Caco-2 (cell line): ENCODE measurements at places on chromosomes 2 and 18.

DNA sequence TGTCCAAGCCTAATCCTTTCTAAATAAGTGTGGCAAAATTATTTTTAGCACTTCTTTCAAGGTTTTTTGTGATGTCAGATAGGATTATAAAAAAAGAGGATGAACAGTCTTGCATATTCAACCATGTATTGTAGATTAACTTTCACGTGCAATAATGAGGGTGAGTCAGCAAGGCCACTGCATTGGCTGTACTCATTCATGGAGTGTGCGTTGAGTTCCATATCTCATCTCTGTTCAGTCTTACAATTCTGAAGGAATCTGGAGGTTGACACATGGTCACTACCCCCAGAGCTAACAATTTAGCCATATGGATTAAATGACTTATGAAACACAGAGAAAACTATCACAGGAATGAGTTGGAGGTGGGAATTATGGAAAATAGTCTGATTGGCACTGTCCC lies 810.5 kb downstream of the SLC4A3 start:
- DNase-seq = no peak

DNA sequence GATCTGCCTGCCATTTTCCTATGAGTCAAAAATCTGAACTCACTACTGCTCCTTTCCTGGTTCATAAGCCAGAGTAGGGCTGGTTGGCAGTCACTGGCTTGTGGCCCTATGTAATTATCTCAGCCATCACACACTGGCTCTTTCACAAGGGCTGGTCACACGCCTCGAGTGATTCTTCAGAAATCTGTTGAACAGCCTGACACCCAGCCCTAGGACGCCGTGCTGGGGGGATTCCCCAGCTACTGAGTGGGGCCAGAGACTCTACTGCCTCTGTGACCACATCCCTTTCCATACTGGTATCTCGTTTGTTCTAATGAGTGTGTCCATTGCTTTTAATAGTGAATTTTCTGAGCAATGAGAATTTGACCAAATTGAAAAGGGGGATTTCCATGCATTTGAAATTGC lies 45.8 kb upstream of the RBM44 start:
- DNase-seq = no peak

GRCh38 chr2:194867328-194867727 lies 789.7 kb upstream of the SLC39A10 start:
- DNase-seq = no peak

GRCh38 chr2:43609290-43609918 lies 13.6 kb upstream of the THADA start:
- peak; percentile 74 for DNase-seq

DNA sequence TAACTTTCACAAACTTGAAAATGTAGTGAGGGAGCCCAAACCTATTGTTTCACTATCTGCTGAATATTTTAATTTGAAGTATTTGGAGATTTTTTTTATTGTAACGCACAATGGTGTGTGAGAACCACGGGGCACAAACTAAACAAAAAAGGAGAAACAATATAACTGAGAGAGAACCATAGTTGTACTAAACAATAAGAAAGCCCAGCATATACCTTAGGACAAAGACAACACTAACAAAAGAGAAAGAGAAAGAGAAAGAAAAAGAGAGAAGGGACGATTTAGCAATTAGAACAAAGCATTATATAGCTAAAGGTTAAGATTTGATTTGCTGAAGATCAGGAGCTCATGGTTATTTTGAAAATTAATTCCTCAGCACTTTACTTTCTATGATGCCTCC lies 906.0 kb upstream of the NXPH2 start:
- no peak for DNase-seq

GRCh38 chr2:242075168-242075567 lies 205.6 kb downstream of the RTP5 start:
- DNase-seq = no peak

GRCh38 chr2:70855667-70856066 lies 20.1 kb upstream of the CD207 start:
- no peak for DNase-seq

- DNase-seq = no peak
These were observed 31.1 kb upstream of the ACTR3 start for GRCh38 chr2:113858764-113859163.

- no peak for DNase-seq
These were observed 22.0 kb downstream of the SAG start for GRCh38 chr2:233329489-233330135.

- DNase-seq = no peak
These were observed 40.4 kb downstream of the PTPN2 start for GRCh38 chr18:12843420-12844350.

GRCh38 chr2:98923244-98923940 lies 12.6 kb downstream of the CRACDL start:
- DNase-seq = no peak

DNA sequence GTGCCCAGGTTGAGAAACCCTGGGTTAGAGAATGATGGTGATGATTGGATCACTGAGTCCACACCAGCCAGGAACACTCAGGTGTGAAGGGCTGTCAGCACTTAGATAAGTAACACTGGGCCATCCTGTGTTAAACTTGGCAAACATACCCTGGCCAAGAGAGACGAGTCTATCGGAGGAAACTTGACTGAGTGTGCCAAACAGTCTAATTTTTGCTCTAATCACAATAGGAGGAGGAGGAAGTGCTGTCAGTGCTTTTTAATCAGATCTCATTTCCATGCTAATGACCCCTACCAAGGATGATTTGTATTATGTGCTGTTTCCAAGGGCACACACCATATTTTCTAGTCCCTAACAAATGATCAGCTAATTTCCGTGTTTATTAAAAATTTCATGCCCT lies 63.8 kb upstream of the SEC11C start:
- no peak for DNase-seq

DNA sequence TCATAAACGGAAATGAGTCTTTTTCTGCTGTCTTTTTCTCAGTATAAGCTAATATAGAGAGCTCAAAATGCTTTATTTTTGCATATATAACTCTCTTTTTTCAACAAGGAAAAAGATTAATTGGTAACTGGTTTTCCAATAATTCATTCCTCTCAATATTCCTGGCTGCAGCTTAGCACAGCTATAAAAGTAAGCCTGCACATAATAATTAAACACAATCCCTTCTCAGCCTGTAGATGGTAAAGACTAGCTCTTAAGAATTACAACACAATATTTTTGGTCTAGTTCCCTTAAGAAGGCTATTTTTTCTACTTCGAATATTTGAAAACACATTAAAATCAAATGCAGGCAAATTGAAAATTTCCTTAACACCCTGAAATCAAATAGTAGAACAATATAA lies 258.0 kb downstream of the DOK6 start:
- DNase-seq = no peak

- DNase-seq = no peak
These were observed 289.8 kb downstream of the ALPK2 start for GRCh38 chr18:58338961-58339592.

DNA sequence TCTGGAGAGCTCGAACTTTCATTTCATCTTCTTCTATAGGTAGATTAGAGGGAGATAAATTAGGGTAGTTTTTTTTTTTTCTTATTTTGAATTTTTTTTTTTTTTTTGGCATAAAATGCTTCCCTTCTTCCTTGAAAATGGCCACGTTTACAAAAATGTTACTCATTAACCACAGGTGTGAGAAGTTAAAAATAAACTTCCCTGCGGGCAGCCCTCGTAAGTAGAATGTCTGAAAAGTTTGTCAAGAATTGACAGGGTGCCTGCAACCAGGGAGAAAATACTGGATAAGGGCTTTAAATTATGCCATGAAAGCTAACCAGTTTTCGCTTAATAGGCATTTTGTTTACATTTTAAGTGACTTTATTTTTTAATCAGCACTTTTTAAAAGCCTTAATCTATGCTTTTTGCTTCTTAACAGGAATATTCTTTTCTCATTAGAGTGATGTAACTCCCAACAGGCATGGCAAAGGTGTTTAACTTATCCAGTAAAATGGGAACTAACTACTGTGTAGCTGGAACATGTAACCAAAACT lies 4.2 kb upstream of the FN1 start:
- DNase-seq = no peak

DNA sequence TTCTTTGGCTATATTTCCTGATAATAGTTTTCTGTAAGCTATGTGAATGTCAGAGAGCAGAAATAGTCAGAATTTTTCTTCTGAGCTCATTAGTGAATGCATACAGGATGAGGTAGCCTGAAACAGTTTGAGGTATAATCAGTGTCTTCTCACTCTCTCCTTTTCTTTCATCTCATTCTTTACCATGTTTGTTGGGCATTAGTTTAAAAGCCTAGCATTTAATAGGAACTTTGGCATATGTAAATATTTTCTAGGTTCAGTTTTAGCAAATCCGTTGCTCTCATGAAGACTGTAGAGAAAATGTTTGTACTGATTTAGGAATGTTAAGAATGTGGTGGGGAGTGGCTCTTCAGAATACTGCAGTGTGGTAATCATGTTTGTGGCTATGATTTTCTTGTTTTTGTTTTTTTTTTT lies 119.4 kb downstream of the PARD3B start:
- no peak for DNase-seq

- no peak for DNase-seq
These were observed 162.0 kb downstream of the C1D start for GRCh38 chr2:67900826-67901225.

GRCh38 chr2:60125611-60126426 lies 427.6 kb downstream of the BCL11A start:
- no peak for DNase-seq

DNA sequence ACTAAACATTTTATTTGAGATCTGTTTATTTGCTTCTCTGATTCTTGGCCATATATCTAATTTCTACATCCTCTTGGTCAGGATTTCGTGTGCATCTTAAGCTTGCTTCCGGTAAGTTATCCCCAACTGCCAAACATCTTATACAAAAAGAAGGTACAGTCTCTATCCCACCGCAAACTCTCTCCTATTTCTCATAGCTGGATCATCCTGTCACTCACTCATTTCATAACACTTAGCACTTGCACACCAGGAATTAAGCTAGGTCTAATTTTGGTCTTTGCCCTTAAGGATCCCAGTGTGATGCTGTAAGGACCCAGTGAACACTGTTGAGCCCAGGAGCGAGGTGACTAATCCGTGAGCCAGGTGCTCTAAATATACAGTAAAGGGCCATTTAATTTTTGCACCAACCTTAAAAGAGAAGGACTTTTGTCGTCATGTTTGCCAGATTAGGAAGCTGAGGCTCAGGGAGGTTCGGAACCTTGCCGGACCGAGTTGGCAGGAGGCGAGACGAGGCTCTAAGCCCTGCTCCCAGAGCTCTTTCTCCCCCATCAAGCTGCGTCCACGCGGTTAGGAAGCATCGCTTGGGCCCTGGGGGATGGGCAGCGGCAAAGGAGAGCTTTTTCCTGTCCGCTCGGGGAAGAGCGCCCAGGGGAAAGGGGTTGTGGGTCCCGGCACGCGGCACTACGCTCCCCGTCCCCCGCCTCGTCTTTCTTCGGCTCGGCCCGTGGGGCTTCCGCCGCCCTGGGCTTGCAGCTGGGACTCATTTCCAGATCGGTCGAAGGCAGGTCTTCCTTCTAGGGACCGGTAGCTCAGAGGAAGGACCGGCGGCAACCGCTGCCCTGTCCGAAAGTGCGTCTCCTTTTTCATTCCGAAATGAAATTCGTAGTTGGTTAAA lies 4.1 kb upstream of the ITPRIPL1 start:
- DNase-seq = peak; percentile 32

GRCh38 chr2:153488072-153488471 lies 9.5 kb upstream of the RPRM start:
- DNase-seq = no peak

GRCh38 chr2:159832858-159833257 lies 34.9 kb upstream of the CD302 start:
- no peak for DNase-seq

DNA sequence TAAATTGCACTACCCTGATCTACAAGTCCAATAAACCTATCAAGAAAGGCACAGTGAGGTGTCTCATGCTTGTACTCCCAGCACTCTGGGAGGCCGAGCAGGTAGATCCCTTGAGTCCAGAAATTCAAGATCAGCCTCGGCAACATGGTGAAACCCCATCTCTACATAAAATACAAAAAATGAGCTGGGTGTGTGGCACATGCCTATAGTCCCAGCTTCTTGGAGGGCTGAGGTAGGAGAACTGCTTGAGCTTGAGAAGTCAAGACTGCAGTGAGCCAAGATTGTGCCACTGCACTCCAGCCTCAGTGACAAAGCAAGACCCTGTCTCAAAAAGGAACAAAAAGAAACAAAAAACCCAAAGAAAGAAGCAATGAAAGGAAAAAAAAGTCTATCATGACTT lies 58.9 kb downstream of the ROCK2 start:
- DNase-seq = no peak

DNA sequence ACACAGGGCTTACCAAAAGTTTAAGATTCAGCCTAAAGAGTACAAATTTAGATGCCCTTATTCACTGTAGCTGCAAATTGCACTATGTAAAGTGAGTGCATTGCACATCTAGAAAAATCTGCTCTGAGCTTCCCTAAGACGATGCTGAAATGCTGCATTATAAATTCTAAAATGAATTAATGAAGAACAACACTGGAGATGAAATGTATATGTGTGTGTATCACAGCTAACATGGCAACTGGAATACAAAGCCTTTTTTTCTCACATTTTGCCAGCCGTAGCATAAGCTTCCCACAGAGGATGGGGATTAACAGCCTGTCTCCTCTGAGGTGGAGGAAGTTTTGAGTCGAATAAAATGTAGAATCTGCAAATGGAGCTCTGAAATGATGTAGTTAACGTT lies 338.3 kb upstream of the ZEB2 start:
- DNase-seq = no peak

- no peak for DNase-seq
These were observed 15.4 kb upstream of the CAVIN2 start for GRCh38 chr2:191862156-191862775.

- no peak for DNase-seq
These were observed 28.6 kb downstream of the KCMF1 start for GRCh38 chr2:84999553-84999955.

GRCh38 chr2:202541137-202541536 lies 93.6 kb upstream of the FAM117B start:
- DNase-seq = no peak

DNA sequence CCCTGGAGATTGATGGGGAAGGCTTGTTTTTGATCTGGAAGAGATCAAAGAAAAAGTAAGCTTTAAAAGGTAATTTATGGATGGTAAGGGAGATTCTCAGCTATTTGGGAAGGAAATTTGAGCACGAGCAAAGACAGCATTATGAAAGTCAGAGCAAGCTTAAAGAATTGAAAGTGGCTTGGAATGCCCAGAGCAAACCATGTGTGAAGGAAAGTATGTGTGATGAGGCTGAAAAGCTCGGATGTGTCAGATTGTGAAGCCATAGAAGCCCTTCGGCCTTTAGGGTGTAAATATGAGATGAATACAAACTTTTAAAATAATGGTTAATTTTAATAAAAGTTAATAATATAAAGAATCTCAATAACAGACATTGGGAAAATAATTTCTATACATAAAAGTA lies 377.4 kb upstream of the DSEL start:
- DNase-seq = no peak

GRCh38 chr2:6602471-6602870 lies 263.2 kb downstream of the CMPK2 start:
- no peak for DNase-seq
